ENCODE measurements at places on chromosomes 12 and 14.
A peak's percentile ranks its signal among the peaks of the same experiment; 100 is the strongest.

DNA sequence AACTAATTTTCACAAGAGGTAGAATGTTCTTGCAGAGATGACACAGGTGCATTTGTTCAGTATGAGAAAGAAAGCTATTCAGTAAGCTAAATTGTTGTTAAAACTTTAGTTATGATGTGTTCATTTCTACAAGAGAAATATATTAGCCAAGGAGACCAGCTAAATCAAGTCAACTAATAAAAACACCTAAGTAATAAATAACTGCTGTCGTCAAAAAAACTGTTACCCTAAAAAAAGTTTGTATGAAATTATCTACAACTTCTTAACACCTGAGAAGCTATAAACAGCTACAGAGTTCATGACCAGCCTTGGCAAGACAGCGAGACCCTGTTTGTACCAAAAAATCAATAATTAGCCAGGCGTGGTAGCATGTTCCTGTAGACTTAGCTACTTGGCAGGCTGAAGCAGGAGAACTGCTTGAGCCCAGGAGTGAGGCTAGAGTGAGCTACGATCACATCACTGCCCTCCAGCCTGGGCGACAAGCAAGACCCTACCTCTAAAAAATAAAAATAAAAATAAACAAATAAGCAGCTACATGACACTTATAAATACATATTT, 67.6 kb upstream of the AP4S1 start:
- DNase-seq, result no peak

GRCh38 chr14:23168246-23168645, 15.2 kb downstream of the SLC7A8 start:
- DNase-seq, result no peak

- DNase-seq, result no peak
Observed at GRCh38 chr14:98348505-98348904, 923.5 kb downstream of the BCL11B start.

DNA sequence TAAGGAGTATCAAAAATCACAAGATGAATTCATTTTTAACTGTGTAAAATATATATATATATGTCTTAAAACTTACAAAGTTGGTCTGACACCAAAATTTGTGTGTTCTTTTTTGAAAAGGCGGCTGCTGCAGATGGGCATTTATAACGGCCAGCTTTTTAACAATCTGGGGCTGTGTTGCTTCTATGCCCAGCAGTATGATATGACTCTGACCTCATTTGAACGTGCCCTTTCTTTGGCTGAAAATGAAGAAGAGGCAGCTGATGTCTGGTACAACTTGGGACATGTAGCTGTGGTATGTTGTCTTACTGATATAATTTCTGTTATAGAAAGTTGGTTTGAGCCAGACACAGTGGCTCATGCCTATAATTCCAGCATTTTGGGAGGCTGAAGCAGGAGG, 47.0 kb downstream of the TTC8 start:
- DNase-seq, result no peak

GRCh38 chr12:104376650-104377513, 73.3 kb downstream of the EID3 start:
- no peak for DNase-seq

- no peak for DNase-seq
Observed at GRCh38 chr12:106908561-106908960, 47.1 kb upstream of the TMEM263 start.

DNA sequence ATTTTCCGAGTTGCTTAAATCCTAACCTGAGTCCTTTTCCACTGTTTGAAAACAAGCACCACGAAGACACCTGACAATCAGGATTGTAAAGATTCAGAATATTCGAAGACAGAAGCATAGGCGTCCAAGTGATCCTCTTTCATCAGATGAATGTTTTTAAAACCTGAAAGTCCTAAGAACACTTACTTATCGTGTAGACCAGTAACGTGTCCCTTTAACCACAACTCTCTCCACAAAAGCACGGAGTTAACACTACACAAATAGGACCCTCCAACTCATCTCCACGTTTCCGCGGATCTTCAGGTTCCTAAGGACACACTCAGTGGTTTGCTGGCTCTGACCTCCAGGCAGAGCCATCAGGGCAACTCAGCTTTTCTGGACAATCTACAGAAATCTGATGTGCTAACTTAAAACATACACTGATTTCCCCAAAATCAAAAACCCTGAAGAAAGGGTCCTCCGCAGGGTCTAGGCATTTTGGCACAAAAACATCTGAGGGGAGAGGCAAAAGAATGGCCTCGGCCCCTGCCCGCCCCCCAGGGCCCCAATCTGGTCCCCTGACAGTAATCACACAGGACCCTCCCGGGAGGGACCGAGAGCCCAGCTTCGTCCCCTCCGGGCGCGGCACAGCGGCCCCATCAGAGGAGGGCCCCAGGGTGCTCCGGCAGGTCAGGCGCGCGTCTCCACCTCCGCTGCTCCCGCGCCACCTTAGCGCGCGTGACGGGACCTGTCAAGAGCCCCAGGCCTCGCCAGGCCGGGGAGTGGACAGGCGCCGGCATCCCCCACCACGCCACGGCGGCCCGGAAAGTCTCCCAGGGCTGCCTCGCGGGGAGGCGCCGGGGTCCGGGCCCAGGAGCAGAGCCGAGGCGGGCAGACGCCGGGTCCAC, 925 bp downstream of the DICER1 start:
- DNase-seq, result peak; percentile 12

GRCh38 chr14:64508215-64508776, 3.7 kb downstream of the ZBTB1 start:
- DNase-seq, result no peak

GRCh38 chr14:21536418-21537089, 10.4 kb upstream of the SALL2 start:
- no peak for DNase-seq

- DNase-seq, result no peak
Observed at GRCh38 chr12:57822392-57823130, 4.0 kb upstream of the AVIL start.

DNA sequence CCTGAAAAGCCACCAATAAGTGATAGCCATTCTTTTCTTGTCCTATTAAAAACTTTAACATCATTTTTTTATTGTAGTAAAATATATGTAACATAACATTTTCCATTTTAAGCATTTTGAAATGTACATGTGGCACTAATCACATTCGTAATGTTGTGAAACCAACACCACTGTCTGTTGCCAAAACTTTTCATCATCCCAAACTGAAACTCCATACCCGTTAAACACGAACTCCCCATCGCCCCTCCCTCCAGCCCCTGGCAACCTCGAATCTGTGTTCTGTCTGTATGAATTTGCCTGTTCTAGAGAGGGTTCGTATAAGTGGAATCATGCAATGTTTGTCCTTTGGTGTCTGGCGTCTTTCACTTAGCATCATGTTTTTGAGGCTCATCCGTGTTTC, 75.9 kb downstream of the CCDC92 start:
- DNase-seq, result no peak

DNA sequence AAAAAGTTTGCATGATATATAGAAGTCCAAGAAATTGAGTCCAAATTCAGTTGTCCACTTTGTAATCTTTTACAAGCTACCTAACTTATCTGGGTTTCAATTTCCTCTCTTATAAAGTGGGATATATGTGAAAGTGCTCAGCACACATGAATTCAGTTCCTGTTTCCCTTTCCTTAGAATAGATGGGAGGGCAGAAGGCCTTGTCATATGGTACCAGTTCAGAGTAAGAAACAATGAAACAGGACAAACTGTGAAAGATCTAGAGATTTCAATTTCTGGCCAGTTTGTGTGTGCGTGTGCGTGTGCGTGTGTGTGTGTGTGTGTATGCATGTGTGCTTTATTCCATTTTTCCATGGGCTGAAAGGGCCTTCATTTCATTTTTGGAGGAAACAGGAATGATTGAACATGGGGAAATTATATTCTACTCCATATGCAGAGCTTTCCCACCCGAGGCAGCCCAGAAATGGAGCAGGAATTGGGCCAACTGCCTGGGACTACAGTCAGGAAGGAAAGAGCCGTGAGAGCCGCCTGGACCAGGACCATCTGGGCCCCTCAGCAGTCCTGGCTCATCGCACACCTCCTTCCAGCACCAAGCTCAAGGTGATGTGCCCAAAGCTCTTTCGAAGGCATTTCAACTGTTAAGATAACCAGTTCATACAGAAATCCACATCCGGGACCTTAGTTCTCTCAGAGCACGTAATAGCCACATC, 183.2 kb downstream of the EPS8 start:
- DNase-seq, result no peak

- DNase-seq, result no peak
Observed at GRCh38 chr12:460261-461230, 807 bp downstream of the B4GALNT3 start.

GRCh38 chr12:72888693-72889092, 616.5 kb downstream of the TRHDE start:
- DNase-seq, result no peak

GRCh38 chr12:74049348-74049747, 488.3 kb upstream of the ATXN7L3B start:
- DNase-seq, result no peak

DNA sequence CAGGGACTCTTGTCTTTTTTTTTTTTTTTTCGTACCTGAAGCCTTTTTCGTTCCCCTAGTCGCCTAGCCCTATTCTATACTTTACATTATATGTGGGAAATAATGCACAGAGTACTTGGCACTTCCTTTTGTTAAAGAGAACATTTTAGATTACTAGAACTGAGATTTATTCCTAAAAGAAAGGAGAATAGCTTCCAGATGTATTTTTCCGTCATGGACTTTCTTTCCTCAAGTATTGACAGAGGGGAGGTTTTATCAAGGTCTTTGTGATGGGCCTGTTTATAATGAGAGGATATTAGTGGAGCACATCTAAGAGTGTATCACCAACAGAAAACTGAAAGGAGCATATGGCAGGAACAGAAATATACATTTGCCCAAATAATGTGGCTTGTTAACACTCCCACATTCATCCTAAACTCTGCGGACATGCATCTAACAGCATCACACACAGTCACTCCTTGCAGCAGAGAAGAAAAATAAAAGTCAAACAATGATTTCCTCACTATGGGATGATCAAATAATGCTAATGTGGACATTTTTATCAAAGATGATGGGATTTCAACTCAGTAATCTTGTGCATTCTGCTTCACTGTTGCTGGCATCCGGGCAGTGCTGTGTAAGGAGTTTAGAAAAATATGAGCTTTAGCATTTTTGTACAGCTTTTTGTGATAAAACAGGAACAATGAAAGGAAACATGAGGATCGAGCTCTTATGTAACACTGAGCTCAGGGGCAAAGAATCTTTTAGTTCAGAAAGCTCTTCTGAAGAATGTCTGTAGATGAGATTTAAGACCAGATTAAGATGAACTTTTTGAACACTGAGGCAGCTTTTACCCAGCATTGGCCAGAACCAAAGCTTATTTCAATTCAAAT, 183.1 kb downstream of the EGLN3 start:
- DNase-seq, result no peak

DNA sequence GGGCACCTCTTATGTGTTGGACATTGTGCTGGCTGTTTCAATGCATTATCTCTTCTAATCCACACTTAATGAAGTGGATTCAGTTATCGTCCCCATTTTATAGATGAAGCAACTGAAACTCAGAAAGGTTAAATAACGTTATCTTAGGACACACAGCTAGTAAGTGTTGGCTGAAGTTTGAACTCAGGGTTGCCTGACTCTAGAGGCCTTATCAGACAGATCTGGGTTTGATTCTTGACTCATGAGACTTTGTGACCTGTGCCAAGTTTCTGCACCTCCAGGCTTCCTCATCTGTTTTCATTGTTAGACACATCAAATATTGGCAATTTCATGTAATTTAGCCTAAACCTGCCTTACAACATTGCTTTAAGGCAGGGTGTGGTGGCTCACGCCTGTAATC, 18.2 kb upstream of the IRF2BPL start:
- no peak for DNase-seq

- DNase-seq, result no peak
Observed at GRCh38 chr14:66724996-66725395, 217.0 kb downstream of the GPHN start.

- no peak for DNase-seq
Observed at GRCh38 chr12:42085594-42085993, 59.1 kb downstream of the GXYLT1 start.

GRCh38 chr14:93821051-93821450, 32.8 kb upstream of the PRIMA1 start:
- DNase-seq, result no peak

- peak; percentile 53 for DNase-seq
Observed at GRCh38 chr12:12032851-12033797, 37.6 kb upstream of the BCL2L14 start.

DNA sequence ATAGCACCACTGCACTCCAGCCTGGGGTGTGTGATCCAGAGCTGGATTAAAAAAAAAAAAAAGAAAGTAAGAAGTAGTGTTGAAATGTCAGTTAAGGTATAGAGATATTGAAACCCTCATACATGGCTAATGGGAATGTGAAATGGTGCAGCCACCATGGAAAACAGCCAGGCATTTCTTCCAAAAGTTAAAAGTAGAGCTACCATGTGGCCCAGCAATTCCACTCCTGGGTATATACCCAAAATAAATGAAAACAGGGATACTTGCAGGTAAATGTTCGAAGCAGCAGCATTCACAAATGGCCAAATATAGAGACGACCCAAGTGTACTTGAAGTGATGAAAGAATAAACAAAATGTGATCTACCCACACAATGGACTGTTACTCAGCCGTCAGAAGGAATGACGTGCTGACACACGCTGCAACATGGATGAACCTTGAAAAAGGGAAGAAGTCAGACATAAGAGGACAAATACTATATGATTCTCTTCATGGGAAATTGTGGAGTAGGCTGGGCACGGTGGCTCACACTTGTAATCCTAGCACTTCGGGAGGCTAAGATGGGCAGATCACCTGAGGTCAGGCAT, 15.2 kb downstream of the IL31 start:
- DNase-seq, result no peak

DNA sequence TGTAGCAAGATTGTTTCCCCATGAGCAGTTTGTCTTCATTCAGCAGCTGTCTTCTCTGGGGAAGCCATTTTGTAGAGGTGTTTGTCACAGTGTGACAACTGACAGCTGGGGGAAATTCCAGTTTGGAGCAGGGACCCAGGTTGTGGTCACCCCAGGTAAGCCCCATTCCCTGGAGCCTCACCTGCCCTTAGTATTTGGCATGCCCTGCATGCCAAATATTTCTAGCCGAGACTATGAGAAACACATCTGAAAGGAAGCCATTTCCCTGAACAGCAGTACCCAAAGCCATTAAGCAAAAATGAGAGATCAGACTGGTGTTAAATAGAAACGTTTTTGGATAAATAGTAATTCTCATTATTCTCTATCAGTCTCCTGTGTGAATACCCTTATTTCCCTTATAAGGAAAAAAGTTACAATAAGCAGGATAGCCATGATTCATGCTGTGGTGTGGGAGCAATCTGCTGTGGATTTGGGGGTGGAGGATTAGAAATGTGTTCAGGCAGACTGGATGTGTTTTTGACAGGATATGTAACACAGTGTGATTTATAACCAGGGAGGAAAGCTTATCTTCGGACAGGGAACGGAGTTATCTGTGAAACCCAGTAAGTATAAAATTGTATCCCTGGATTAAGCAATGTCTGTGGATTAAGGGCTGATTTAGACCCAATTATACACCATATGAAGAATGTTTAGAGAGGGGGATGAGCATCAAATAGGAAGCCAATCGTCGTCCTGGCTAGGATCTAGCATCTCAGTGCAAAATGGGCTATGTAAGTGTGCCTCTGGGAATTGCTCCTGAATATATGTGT, 68.9 kb downstream of the DAD1 start:
- no peak for DNase-seq

GRCh38 chr14:61111209-61111665, 130.2 kb downstream of the SLC38A6 start:
- DNase-seq, result no peak

Measured in SHP77 (cell line).